Type B pancreatic cell (in vitro differentiated cells): ENCODE measurements at places on chromosomes 1 and 21. TPM values are rescaled to one million over a fixed set of nuclear protein-coding genes. Genes with fewer than 3 reads are reported as not detected.

The OVAAL gene
- total RNA-seq, result not detected in 2 replicates

The MPL gene
- total RNA-seq, result not detected in 2 replicates

The SH2D2A gene
- total RNA-seq, result 0.48 and 2.2 TPM in 2 replicates

The OR2L2 gene
- total RNA-seq, result 0.07 and 0.14 TPM in 2 replicates

The CFAP74 gene
- total RNA-seq, result 0.76 and 1.5 TPM in 2 replicates

DNA sequence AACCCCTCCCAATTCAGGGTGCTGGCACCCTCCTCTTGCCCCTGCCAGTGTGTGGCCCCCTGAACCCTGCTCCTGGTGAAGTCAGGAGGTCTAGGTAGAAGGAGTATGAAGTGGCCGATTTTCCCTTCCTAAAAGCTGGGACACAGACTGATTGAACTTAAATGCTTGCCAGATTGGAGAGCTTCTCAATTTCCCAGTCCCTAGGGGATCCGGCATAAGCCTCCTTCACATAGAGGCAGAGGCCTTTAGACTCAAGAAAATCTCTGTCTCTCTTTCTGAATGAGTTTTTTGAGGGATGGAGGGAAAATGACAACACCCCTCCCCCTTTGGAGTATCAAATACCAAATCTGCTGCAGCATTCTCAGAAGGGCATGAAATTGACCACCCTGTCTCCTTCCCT is 51.5 kb downstream of the SYT2 start:
- DNase-seq, result no peak
- peak overlapping the region; percentile 51 for H3K4me3 ChIP-seq
- H3K27me3 ChIP-seq, result peaks cover 58% of the 10 kb centered on the region
- H3K36me3 ChIP-seq, result no peaks in the 10 kb centered on the region
- peaks cover 22% of the 10 kb centered on the region for H3K4me1 ChIP-seq

DNA sequence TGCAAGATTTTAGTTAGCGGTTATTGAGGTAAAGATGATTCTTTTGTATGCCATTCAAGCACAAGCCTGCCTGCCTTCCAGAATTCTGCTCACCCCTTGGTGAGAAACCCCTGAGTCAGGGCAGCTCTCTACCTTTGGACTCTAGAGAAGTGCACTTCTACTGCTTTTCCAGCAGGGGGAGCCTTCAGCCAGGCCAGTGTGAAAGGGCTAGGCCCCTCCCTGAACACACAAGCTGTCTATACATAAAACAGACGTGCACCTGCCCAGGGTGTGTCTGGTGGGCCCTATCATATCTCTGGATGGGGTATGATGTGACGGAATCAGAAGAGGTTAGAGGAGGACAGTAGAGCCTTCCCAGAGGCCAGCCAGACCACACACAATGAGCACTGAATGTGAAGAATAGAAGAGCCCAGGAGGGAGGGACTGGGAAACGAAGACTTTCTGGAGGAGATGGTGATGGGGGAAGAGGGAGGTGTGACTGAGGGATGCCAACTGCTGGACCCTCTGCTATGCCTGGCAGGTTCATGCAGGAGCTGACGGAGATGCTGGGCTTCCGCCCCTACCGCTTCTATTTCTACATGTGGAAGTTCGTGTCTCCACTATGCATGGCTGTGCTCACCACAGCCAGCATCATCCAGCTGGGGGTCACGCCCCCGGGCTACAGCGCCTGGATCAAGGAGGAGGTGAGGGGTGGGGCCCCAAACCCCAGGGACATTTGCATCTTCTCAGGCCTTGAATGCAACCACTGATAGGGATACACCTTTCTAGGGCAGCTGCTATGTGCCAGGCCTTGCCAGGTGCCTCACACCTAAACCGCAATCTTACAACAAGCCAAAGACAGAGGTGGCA is 13.0 kb upstream of the KCNC4 start:
- no peak for DNase-seq
- H3K4me1 ChIP-seq, result peaks cover 4% of the 10 kb centered on the region
- no peaks in the 10 kb centered on the region for H3K36me3 ChIP-seq
- H3K4me3 ChIP-seq, result no peak overlapping the region

DNA sequence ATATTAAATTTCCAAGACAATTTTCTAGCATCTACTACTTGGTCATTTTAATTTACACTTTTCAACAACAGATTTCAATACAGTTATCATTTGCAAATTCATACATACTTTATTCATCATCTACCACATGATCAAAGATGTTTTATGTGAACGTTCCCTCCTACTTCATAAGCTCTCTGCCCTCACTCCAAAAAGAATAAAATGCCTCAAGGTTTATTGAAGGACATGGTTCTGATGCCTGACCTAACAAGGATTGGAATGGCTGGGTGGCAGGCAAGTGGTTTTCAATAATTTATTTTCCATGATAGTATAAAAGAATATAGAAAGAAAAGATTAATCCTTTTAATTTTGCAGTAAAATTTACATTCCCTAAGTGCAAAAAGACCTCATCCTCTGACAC is 5.4 kb downstream of the CDKN2C start:
- no peak for DNase-seq
- peaks cover 95% of the 10 kb centered on the region for H3K27me3 ChIP-seq
- H3K27ac ChIP-seq, result no peak overlapping the region
- no peak overlapping the region for H3K4me3 ChIP-seq
- H3K4me1 ChIP-seq, result peaks cover 7% of the 10 kb centered on the region

GRCh38 chr1:236868625-236869467 is 73.8 kb downstream of the MTR start:
- H3K4me1 ChIP-seq, result no peaks in the 10 kb centered on the region
- no peak overlapping the region for H3K4me3 ChIP-seq
- H3K36me3 ChIP-seq, result peaks cover 48% of the 10 kb centered on the region
- H3K27me3 ChIP-seq, result no peaks in the 10 kb centered on the region
- H3K27ac ChIP-seq, result no peak overlapping the region

GRCh38 chr1:46611691-46612221 is 4.9 kb downstream of the MOB3C start:
- H3K36me3 ChIP-seq, result peaks cover 4% of the 10 kb centered on the region
- H3K27ac ChIP-seq, result peak overlapping the region; percentile 95

- H3K4me3 ChIP-seq, result no peak overlapping the region
- no peaks in the 10 kb centered on the region for H3K27me3 ChIP-seq
- H3K36me3 ChIP-seq, result no peaks in the 10 kb centered on the region
- DNase-seq, result no peak
- H3K27ac ChIP-seq, result no peak overlapping the region
- H3K4me1 ChIP-seq, result no peaks in the 10 kb centered on the region
These were observed 3.0 kb downstream of the BRDT start for GRCh38 chr1:91952187-91952586.

DNA sequence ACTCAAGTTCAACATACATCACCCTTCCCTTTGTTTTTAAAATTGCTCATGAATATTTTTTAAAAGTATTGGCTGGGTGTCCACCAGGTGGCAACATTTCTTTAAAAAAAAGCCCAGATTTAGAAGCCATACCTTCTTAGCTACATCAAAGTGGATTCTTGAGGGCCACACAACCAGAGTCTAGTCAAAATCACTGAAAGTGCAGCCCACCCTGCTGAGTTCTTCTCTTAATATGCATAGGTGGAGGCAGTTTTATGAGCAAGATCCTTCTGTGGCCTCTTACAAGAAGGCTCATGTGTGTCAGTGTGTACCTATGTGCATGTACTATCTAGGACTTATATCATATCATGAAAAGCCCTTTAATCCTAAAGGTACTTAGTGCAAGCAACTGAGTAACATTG is 16.9 kb upstream of the GNG12 start:
- DNase-seq, result no peak
- no peak overlapping the region for H3K4me3 ChIP-seq
- no peak overlapping the region for H3K27ac ChIP-seq
- no peaks in the 10 kb centered on the region for H3K4me1 ChIP-seq
- no peaks in the 10 kb centered on the region for H3K36me3 ChIP-seq

DNA sequence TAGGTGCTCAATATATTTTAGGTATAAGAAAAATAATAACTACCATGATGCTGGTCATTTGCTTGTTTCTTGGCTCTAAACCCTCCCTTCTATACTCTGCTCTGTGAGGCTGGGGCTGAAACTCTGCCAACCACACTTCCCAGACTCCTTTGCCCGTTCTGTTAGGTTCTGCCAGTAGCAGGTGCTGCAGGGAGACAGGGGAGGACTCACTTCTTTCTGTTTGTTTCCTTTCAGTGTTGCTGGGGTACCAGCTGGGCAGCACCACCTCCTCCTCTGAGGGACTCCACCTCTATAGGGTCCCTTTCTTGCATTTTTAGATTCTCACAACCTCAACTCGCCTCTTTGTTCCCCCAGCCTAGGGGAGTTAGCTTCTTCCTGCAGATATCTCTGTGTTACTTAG is 17.0 kb upstream of the SH2D2A start:
- H3K27ac ChIP-seq, result no peak overlapping the region
- peaks cover 75% of the 10 kb centered on the region for H3K27me3 ChIP-seq
- peaks cover 1% of the 10 kb centered on the region for H3K4me1 ChIP-seq
- DNase-seq, result no peak
- no peak overlapping the region for H3K4me3 ChIP-seq

- H3K27ac ChIP-seq, result no peak overlapping the region
- no peaks in the 10 kb centered on the region for H3K36me3 ChIP-seq
- no peaks in the 10 kb centered on the region for H3K4me1 ChIP-seq
- H3K4me3 ChIP-seq, result no peak overlapping the region
- H3K27me3 ChIP-seq, result peaks cover 3% of the 10 kb centered on the region
- no peak for DNase-seq
These were observed 78.0 kb downstream of the SEC16B start for GRCh38 chr1:177891809-177892208.

DNA sequence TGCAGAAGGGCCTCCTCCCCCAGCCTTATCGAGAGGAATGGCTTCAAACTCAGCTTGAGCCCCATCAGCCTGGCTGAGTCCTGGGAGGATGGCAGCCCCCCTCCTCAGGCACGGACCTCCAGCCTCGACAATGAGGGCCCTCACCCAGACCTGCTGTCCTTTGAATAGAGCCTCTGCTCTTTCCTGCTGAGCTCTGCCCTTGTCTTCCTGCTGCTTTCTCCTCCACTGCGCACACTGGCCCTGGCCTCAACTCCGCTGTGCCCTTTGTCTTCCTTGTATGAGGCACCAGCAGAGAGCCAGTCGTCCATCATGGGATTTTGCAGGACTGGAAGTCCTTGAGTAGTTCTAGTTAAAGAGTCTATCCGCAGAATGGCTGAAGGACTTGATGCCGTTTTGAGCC is 2.0 kb downstream of the C1orf226 start:
- no peaks in the 10 kb centered on the region for H3K27me3 ChIP-seq
- peaks cover 23% of the 10 kb centered on the region for H3K4me1 ChIP-seq
- H3K36me3 ChIP-seq, result peaks cover 15% of the 10 kb centered on the region
- no peak overlapping the region for H3K4me3 ChIP-seq

DNA sequence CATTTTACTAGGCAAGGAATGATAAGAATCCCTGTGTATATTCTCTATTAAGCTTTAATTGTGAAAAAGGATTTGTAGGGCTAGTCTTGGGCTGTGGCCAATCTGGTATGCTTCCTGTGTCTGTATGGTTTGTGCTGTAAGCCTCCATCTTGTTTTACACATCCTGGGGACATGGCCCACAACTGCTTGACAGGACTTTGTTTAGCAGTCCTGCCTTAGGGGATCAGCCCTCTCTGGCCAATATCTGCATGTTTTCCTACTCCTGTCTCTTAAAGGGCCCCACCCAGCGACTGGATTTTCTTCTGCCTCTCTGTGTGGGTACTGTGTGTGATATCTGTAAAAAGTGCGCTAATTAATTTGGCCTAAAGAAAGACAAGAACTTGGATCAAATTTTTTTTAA is 813.2 kb downstream of the PLA2G4A start:
- peaks cover 4% of the 10 kb centered on the region for H3K4me1 ChIP-seq
- no peaks in the 10 kb centered on the region for H3K36me3 ChIP-seq
- H3K4me3 ChIP-seq, result no peak overlapping the region
- H3K27ac ChIP-seq, result no peak overlapping the region
- no peaks in the 10 kb centered on the region for H3K27me3 ChIP-seq

DNA sequence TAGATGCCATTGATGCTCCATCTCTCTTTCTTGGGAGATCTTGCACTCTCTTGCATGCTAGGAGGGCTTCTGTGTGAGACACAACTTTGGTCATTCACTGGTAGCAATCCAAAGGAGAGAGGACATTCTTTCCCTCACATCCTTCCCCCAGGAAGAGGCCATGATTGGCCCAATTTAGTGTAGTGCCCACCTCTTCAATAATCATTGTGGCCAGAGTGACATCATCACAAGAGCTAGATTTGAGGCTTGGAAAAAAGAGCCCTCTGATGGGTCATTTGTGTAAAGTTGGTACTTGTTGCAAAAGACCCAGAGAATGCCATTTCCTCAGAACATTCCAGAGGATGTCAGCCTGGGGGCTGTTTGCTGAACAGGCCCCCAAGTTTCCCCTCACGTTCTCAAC is 30.2 kb downstream of the S100A6 start:
- H3K4me3 ChIP-seq, result no peak overlapping the region
- H3K27ac ChIP-seq, result no peak overlapping the region
- no peaks in the 10 kb centered on the region for H3K36me3 ChIP-seq
- H3K27me3 ChIP-seq, result no peaks in the 10 kb centered on the region

DNA sequence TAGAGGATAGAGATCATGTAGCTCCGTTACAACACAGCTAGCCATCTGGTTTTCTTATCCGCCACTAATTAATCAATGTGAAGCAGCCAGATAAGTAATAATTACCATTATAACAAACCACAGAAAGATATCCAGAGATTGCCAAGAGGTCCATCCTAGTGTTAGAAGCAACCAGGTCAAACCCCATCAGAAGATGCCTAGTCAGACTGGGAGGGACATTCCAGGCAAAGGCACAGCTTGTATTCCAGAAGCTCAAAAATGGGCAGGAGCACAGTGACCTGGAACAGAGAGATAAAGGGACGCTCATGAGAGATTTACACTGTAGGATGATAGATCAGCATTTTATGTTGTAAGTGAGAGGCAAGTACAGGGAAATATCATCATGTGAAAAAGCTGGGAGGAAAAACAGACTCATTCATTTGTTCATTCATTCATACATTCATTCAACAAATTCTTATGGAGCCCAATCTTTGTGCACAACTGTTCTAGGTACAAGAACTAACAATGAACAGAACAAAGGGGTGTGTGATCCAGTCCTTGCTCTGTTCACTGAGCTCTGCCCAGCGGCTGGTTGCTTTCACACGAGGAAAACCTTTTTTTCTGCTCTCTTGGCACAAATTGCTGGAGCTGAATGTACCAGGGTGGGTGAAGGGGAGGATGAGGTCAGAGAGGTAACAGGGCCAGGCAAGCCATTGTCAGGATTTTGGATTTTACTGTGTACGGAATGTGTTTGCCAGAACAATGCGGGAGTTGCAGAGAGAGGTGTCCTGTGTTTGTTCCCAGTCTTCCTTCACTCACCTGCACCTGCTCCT is 240.8 kb upstream of the FGGY start:
- H3K36me3 ChIP-seq, result no peaks in the 10 kb centered on the region
- peaks cover 70% of the 10 kb centered on the region for H3K4me1 ChIP-seq
- DNase-seq, result no peak
- peak overlapping the region; percentile 50 for H3K27ac ChIP-seq
- no peak overlapping the region for H3K4me3 ChIP-seq

- H3K4me3 ChIP-seq, result no peak overlapping the region
- no peak for DNase-seq
- peaks cover 21% of the 10 kb centered on the region for H3K4me1 ChIP-seq
- H3K36me3 ChIP-seq, result peaks cover 25% of the 10 kb centered on the region
These were observed 14.0 kb downstream of the CAPZA1 start for GRCh38 chr1:112633628-112634027.
